ENCODE measurements at places on chromosomes 2 and 18.

- DNase-seq: no peak
Measured at GRCh38 chr2:189088591-189089205, 90.9 kb downstream of the COL5A2 start.

GRCh38 chr18:73124175-73124574, 256.4 kb upstream of the NETO1 start:
- no peak for DNase-seq

- no peak for DNase-seq
Measured at GRCh38 chr2:145692971-145693478, 1173.1 kb upstream of the ZEB2 start.

DNA sequence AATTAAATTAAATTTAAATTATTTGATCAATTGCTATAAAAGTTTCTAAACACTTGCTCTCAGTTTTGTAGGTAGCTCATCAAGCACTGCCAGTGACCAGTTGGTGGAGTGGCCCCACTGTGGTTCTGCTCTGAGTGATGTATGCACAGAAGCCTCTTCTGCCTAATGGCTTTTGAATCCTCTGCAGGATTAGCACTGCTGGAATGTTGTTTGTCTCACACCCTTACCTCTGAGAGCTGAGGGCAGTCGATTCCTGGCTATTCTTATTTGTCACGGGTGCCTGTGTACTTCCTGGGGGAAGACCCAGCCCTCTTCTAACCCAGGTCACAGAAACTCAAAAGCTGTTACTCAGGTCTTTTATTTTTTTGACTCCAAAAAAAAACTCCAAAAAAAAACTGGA, 9.5 kb downstream of the CAPN14 start:
- no peak for DNase-seq

- DNase-seq: no peak
Measured at GRCh38 chr2:219616550-219616949, 10.9 kb upstream of the SLC4A3 start.

- no peak for DNase-seq
Measured at GRCh38 chr2:20612925-20613916, 37.7 kb downstream of the HS1BP3 start.

DNA sequence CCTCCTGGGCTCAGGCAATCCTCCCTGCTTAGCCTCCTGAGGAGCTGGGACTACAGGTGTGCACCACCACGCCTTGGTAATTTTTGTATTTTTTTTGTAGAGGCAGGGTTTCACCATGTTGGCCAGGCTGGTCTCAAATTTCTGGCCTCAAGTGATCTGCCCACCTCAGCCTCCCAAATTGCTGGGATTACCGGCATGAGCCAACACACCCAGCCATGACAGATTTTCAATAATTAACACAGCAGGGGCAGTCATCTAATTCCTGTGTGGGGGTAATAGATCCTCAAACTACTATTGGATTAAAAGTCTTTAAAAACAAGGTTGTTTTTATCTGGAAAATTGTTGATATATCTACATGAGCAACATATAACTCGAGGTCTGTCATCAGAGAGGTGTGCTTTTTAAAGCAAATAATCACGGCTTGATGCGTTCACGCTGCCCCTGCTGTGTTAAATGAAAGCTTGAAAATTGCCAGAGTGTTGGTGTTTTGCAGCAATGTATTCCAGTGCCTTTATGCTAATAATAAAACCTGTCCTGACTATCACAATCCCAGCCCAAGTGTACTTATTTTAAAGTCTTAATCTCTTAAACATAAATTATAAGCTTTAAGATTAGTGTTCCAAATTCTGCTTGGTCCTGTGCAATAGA, 35.6 kb upstream of the ASB1 start:
- DNase-seq: no peak

- DNase-seq: no peak
Measured at GRCh38 chr2:196821195-196821594, 12.0 kb upstream of the C2orf66 start.

- no peak for DNase-seq
Measured at GRCh38 chr2:100894105-100894795, 74.3 kb downstream of the NPAS2 start.

GRCh38 chr18:63320975-63321265, 1.4 kb upstream of the BCL2 start:
- no peak for DNase-seq

DNA sequence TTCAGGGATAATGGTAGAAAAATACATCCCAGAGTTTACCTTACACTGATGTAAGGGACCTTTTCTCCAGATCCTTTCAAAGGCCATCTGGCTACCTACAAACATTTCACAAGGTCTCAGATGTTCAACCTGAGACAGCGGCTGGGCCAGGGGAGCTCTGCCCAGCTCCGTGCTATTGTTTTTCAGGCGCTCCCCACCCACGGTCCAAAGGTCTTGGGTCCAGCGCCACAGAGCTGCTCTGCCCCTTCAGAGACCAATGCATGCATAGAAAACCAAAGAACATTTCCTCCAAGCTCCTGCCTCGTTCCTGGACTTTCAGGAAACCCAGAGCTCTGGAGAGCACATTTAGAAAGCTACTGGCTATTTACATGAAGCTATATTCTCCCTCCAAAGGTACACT, 40.3 kb downstream of the COPS8 start:
- no peak for DNase-seq

DNA sequence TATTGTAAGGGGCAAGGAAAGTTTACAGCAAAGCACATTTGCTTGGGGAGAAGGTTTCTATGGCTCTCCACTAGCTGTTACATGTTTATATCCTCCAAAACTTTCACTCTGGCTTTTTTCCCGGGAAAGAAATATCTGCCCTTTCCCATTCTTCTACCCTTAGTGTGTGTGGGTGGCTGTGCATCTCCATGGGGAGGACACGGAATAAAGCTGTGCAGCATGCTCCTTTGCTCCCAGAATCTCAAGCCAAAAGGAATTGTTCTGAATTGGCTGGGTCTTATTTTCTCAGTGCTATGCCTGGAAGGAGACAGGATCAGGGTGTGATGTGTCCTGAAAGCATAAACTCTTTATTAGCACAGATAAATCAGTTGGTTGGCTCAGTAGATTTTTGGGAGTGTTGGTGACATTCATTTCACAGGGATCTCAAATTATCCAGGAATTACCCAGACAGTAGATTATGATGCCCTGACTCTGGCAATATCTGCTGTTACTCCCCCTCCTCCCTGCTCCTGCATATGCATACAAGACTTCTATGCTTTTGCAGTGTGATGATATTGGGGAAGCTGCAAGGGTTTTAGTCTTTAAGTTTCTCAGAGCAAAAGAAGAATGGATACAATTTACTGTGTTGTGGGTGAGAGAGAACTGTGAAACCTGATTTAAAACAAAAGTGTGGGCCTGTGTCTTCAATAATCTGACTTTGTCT, 63.1 kb downstream of the PARD3B start:
- no peak for DNase-seq

DNA sequence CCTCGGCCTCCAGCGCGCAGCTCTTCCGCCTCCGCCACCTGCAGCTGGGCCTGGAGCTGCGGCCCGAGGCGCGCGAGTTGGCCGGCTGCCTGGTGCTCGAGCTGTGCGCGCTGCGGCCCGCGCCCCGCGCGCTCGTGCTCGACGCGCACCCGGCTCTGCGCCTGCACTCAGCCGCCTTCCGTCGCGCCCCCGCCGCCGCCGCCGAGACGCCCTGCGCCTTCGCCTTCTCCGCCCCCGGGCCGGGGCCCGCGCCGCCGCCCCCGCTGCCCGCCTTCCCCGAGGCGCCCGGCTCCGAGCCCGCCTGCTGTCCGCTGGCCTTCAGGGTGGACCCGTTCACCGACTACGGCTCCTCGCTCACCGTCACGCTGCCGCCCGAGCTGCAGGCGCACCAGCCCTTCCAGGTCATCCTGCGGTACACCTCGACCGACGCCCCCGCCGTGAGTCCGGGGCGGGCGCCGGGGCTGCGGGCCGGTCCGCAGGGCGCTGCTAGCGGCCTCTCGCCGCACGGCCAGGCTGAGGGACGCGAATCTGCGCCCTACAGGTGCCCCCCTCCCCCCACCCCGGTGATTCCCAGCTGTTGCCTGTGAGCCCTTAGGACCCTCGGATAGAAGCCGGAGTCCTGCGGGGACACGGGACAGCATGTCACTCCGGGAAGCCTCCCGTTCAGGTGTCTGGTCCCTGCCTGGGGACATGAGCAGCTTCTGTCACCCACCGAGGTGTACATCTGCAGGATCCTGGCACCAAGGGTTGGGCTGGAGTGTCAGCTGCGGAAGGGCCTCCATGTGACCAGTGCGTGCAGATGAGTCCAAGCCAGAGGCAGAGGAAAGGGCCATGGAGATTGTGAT, 616 bp downstream of the RNPEPL1 start:
- peak; percentile 70 for DNase-seq

DNA sequence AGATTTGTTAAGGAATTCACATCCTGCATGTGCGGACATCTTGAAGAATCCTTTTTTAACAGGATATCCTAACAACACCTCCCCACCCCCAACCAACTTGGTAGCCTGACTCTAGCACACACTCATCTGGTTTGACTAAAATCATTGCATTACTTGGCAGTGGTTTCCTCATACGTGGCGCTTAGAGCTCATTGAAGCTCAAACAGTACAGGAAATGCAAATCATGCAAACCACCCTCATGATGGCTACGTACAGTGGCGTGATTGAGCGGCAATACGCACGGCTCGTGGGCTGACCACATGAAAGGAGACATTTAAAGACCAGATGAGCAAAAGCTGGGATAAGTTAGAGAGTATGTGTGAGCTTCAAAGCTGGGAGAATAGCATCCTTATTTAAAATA, 336.2 kb downstream of the ZEB2 start:
- DNase-seq: peak; percentile 37

- DNase-seq: no peak
Measured at GRCh38 chr2:63424329-63425078, 163.8 kb downstream of the WDPCP start.

GRCh38 chr2:8392098-8392866, 289.6 kb upstream of the ID2 start:
- DNase-seq: no peak

DNA sequence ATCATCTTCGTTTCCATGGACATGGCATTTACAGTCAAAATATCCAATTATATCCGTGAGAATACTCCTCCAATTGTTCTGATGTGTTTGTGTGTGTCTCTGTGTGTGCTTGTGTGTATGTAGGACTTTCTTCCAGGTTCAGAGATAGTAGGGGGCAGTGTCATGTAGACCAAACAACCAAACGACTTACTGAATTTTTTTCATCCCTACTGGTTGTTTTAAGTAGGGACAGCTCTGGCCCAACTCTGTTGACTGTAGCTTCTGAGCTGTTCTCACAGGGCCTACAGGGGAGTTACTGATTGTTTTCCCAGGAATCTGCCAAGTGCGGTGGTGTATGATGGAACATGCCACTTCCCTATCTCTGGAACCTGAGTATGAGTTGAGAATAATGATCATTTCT, 69.6 kb downstream of the ETAA1 start:
- no peak for DNase-seq

DNA sequence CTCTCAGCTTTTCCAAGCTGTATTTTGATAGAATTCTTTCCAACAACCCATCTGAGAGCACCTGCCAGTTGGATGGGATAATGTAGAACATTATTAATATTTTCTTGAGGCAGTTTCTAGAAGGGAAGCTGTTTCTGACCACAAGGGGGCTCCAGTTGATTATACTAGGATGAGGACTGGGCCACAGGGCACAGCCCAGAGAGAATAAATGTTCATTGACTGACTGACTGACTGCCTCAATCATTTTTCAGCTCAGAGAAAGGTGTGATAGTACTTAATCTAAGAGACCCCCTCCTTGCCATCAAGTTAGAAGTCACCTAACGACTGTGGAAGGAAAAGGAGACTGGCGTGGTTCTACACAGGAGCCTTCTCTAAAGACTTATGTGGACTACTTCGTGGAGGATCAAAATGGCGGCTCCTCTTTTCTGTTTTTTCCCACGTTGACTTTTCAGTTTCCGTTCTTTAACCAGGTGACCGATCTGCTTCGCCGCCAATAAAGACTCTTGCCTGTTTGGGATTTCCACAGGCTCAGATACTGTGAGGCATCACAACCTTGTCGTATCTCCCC, 31.9 kb upstream of the CREG2 start:
- peak; percentile 46 for DNase-seq

- no peak for DNase-seq
Measured at GRCh38 chr18:70442933-70443332, 154.1 kb downstream of the SOCS6 start.

- peak; percentile 76 for DNase-seq
Measured at GRCh38 chr2:216034065-216034464, 20.7 kb upstream of the MREG start.

DNA sequence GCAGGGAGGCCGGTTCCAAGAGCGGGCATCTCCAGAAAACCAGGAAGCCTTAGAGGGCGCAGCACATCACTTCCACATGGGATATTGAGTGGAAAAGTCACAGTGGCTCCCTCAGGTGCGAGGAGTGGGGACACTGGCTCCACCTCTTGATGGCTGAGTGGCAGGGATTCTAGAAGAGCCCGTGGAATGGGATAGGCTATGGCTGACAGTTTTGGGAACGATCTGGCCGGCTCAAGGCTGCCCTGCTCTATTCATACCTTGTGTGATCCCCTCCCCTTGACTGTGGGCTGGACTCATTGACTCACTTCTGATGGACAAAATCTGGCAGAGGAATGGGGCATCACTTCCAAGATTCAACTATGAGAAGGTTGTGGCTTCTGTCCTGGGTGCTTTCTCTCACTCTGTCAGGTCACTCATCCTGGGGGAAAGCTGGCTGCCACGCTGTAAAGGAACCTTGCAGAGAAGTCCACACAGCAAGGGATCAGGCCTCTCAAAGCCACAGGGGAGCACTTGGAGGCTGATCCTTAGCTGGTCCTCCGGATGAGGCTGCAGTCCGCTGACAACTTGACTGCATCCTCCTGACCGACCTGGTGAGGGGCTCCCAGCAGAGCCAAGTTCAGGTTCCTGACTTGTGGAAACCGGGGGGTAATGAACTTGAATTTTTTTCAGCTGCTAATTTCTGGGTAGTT, 46.7 kb upstream of the HS6ST1 start:
- DNase-seq: no peak

- no peak for DNase-seq
Measured at GRCh38 chr2:59314031-59314766, 1073.1 kb upstream of the FANCL start.

- peak; percentile 71 for DNase-seq
Measured at GRCh38 chr2:109238580-109238979, 109.6 kb downstream of the SH3RF3 start.

GRCh38 chr2:2993172-2993692, 384.4 kb downstream of the EIPR1 start:
- no peak for DNase-seq

GRCh38 chr18:68848242-68848641, 50.4 kb downstream of the CCDC102B start:
- DNase-seq: no peak

DNA sequence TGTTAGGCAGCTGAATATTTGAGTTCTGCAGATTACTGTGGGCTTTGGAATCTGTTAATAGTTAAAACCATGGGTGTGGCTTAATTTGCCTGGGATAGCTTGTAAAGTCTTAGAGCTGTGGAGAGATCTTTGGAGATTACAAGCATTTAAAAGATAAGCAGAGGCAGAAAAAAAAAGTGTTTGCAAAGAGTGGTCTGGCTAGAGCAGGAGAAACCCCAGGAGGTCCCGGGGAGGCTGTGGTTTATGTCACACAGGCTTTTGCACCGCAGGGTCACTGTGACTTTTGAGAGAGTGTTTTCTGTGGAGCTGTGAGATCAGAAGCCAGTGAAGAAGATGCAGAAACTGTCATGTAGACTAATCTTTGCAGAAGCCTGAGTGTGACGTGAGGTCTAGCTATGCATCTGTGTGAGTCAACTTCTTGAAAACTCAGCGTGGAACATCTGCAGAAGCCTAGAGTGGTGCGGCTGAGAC, 49.0 kb downstream of the SETBP1 start:
- peak; percentile 37 for DNase-seq

Data from CD8-positive, alpha-beta T cell (primary cell).